ENCODE measurements at places on chromosomes 2 and 18.
A peak's percentile ranks its signal among the peaks of the same experiment; 100 is the strongest.

DNA sequence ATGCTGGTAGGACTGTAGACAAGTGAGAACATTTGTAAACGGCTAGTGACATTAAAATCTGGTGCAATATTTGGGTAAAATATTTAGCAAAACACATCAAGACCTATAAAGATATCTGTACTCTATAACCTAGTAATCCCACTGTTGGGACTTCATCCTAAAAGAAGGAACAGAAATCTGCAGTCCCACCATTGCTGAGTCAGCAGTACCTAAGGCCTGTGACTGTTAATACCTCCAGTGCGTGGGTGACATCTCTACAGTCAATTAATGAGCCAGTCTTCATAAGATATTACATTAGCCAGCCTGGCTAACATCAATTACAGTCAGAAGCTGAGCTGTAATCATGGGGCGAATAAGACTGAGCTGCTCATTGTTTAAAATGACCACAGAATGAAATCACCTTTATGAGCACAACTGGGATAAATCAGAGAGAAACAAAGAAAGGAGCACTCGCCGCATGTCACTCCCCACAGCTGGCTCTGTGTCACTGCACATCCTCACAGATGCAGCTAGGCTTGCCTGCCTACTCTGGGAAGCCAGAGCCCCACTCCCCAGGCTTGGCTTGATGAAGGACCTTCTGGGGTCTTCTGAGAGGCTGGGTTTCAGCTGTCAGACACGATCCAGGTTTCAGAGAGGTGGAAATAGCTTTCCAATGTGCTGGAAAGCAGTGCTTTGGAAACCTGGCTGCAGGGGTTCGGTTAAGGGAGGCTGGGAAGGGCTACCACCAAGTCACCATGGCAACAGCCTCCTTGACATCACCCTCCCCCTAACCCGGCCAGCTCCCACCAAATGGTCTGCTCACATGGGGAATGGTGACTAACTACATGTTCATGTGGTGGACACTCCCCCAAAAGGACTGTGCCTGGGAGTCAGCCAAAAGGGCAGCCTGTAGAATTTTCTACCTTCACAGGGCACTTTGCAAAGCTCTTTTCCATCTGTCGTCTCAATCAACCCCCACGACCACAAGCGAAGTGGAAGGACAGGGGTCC is 145.0 kb downstream of the ZBTB7C start:
- DNase-seq, result no peak

- DNase-seq, result no peak
These were observed 59.6 kb downstream of the GATA6 start for GRCh38 chr18:22228976-22229375.

- DNase-seq, result no peak
These were observed 123.0 kb downstream of the AGAP1 start for GRCh38 chr2:235616885-235617284.

GRCh38 chr2:200378652-200379290 is 72.3 kb downstream of the SPATS2L start:
- DNase-seq, result no peak

DNA sequence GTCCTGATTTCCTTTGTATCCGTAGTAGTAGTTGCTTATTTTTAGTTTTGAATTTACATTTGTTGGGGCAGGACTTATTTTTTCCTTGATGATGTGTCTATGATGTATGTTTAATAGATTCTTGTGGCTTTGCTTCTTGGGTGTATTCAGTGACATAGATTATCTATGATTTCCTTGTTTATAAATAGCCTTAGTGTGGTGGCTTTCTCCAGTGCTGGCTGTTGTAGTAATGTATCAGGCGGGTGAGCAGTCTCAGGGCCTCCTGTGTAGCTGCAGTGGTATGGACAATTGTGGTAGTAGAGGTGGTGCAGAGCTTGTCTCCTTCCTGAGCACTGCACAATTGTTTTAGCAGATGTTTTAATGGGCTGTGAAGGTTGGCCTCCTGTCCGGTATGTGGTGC is 60.5 kb downstream of the SMCHD1 start:
- DNase-seq, result no peak

DNA sequence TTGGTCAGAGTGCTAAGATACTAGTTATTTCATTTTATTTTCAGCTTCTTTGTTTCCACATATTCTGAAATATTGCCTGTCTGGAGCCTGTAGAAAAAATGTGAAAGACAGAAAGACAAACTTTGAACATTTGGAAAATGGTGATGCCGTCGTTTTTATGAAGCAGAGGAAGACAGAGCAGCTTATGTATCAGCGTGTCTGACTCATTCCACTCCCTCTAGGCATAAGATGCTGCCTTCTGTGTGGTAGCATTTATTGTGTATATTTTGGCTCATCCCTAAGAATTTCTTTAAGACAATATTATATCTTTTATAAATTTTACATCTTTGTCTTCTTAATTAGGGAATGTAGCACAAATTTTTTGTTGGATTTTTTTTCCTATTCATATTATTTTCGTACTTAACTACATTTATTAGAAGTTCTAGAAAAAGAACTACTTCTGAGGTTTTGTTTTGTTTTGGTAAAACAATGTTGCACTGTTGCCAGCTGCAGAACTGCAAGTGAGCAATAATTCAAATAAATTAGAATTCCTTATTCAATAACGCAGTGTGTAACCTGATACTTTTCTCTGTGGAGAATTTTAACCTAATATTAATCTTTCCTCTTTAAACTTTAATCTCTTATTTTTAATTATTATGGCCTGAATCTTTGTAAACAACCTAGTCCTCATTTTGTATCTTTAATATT is 300.4 kb downstream of the ZNF407 start:
- DNase-seq, result no peak

DNA sequence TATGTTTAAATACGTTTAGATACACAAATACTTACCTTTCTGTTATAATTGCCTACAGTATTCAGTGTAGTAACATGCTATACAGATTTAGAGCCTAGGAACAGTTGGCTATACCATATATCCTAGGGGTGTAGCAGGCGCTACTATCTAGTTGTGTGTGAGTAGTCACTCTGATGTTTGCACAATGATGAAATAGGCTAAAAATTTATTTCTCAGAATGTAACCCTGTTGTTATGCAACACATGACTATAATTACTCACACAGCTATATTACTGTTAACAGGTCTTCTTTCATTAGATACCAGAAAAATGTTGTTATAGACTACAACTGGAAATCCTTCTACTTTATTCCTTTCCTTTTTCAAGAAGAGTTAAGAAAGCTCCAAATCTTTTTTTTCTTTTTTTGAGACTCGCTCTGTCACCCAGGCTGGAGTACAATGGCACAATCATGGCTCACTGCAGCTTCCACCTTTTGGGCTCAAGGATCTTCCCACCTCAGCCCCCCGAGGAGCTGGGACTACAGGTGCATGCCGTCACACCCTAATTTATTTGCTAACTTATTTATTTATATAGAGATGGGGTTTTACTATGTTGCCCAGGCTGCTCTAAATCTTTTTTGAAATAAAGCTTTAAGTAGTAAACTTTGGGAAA is 48.5 kb downstream of the C2orf74 start:
- DNase-seq, result no peak

GRCh38 chr2:19857100-19857499 is 44.7 kb downstream of the TTC32 start:
- no peak for DNase-seq

- DNase-seq, result no peak
These were observed 145.7 kb downstream of the SMAD7 start for GRCh38 chr18:48804856-48805610.

GRCh38 chr2:170288859-170289258 is 110.9 kb downstream of the MYO3B start:
- no peak for DNase-seq

GRCh38 chr2:134445985-134446382 is 192.1 kb downstream of the MGAT5 start:
- no peak for DNase-seq

GRCh38 chr2:30030361-30030760 is 109.0 kb upstream of the ALK start:
- no peak for DNase-seq

- no peak for DNase-seq
These were observed 138.0 kb upstream of the GLI2 start for GRCh38 chr2:120597595-120598193.

- DNase-seq, result no peak
These were observed 54.4 kb downstream of the FAM178B start for GRCh38 chr2:96931966-96932365.

DNA sequence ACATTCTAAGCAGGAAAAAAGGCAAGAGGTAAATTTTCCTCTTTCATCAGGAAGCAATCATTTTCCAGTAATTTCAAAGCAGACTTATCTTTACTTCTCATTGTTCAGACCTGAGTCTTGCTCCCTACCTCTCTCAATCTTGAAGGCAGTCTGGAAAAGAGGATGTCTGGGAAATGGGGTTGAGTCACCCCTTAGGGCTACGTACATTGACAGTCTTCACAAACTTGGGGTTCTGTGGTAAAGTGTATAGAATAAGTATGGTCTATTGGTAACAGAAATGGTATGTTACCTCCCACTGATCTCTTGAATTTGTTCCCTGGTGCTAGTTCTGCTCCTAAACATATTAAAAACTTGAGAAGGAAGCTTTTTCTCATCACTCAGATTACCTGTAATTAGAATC is 361.3 kb downstream of the SS18 start:
- DNase-seq, result no peak

- no peak for DNase-seq
These were observed 74.7 kb downstream of the EPC2 start for GRCh38 chr2:148719195-148719749.

GRCh38 chr2:182482511-182482910 is 55.7 kb upstream of the PDE1A start:
- DNase-seq, result no peak

GRCh38 chr2:106565599-106565998 is 78.4 kb downstream of the CD8B2 start:
- no peak for DNase-seq

- DNase-seq, result peak; percentile 63
These were observed 225.4 kb upstream of the ID2 start for GRCh38 chr2:8456151-8457091.

DNA sequence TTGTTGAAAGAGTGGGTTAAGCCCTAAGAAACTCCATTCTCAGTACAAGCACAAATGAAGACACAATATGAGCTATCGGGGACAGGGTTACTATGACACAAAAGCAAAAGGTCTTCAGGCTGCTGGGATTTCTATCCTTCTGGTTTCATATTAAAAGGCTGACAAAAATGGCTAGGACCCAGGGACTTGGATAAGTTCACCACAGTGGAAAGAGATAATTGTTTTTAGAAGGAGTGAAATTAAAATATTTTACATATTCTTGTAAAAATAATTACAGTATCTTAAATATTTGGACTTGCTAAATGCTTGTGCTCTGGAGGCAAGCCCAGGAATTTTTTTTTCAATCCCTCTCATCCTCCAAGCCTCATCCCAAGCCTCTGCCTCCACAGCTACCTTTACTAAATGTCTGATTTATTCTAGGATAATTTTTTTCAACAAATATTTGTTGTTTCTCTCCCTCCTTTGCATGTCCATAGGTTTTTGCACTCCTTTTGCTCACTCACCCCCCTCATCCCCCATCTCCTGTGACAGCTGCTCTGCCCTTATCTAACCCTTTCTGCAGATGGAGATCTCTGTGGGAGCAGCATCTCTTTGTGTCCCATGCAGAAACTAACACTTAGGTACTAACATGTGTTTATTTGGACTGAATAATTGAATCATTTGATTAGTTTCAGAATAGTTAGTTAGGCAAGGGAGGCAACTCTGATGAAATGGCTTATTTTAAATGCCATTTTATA is 47.8 kb upstream of the NABP1 start:
- DNase-seq, result no peak

- peak; percentile 27 for DNase-seq
These were observed 1.4 kb upstream of the TTL start for GRCh38 chr2:112480530-112481049.

- DNase-seq, result no peak
These were observed 37.1 kb upstream of the TNFRSF11A start for GRCh38 chr18:62287781-62288664.

DNA sequence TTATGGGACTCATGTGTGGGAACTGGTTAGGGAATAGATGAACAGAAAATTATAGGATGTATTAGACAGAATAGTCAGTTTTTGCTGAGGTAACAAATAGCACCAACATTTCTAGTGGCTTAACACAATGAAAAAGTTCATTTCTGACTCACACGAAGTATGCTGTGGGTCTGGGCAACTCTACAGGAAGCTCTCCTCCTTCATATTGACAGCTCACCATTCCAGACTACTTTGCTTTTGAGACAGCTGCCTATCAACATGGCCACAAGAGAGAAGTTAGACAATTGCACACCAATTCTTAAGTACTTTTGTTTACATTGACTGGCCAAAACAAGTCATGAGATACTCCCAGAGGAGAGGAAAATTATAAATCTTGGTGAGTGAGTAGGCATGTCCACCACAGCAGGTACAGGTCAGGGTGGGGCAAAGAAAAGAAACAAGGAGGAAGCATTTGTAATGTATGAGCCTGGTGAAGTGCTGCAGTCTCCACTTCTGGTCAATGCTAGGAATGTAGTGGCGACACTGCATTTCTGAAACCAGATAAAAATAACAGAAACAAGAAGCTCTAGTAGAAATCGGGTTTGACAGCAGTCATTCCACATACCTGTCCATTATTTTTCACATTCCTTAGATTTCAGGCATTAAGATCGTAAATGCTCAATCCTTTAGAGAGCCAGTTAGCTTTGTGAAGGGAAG is 141.6 kb downstream of the ICOS start:
- no peak for DNase-seq

- DNase-seq, result no peak
These were observed 138.1 kb downstream of the KCNJ3 start for GRCh38 chr2:154836632-154837031.

DNA sequence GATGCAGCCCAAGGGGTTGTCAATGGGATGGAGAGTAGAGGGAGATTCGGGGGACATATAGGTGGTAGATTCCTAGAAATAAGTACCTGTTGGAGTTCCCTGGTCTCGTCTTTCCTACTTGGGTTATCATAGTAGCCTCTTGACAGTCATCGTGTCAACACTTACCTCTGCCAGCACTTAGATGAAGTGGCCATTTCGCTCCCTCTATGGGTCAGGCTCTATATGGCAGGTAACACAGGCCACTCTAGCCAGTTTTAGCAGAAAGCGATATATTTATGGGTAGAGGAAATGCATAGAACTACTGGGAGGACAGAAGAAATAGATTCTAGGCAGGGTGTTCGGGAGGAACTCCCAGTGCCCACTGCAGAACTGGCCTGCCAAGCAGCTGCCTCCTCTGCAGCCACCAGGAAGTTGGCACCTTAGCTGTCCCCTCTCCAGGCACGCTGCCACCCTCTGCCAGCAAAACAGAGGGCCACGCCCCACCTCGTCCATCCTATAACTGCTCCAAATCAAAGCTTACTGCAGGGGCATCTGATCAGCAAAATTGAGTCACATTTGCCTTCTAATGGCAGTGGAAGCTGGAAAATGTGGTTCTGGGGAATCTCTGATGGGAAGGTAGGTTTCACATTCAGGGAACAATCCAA is 181.3 kb downstream of the INSIG2 start:
- DNase-seq, result no peak

Data from activated naive CD4-positive, alpha-beta T cell treated with Interleukin-2 at 50 U/mL for 16 hours (primary cell).